ENCODE measurements at places on chromosomes 3 and 15. TPM values are rescaled to one million over a fixed set of nuclear protein-coding genes. Genes with fewer than 3 reads are reported as not detected.

ATP13A5 gene
- total RNA-seq: not detected

GREM1 gene
- not detected for total RNA-seq

IL17RD gene
- total RNA-seq: not detected

WHAMM gene
- 123 TPM for total RNA-seq

SLC28A2 gene
- total RNA-seq: not detected

SLC9C1 gene
- not detected for total RNA-seq

GATM gene
- 0.44 TPM for total RNA-seq

SPPL2A gene
- 36.8 TPM for total RNA-seq

LRRIQ4 gene
- not detected for total RNA-seq

PDIA5 gene
- 3.1 TPM for total RNA-seq

BOC gene
- total RNA-seq: not detected

PRR23B gene
- not detected for total RNA-seq

P2RY1 gene
- total RNA-seq: not detected

DUOXA2 gene
- not detected for total RNA-seq

PROK2 gene
- 0.33 TPM for total RNA-seq
